Mammary epithelial cell (primary cell): ENCODE measurements at places on chromosomes 12 and 14.
A peak's percentile ranks its signal among the peaks of the same experiment; 100 is the strongest.

DNA sequence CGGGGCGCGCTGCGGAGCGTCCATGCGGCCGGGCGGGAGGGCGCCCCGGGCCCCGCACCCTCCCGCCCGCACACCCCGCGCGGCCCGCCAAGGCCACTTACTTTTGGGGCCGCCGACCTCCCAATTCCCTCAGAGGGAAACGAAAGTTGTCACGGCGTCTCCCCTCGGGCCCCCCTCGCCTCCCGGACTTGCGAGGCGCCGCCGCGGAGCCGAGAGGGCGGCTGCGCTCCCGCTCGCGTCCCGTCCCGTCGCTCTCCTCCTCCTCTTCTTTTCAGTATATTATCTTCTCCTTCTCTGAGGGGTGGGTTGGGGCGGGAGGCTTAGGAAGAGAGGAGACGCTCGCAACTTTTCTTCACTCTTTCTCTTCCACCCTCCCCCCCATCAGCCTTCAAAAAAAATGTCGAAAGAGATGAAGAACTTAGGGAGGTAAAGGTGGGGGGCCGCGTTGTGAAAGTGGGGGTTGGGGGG is 613 bp downstream of the DUSP16 start:
- no peak for DNase-seq

DNA sequence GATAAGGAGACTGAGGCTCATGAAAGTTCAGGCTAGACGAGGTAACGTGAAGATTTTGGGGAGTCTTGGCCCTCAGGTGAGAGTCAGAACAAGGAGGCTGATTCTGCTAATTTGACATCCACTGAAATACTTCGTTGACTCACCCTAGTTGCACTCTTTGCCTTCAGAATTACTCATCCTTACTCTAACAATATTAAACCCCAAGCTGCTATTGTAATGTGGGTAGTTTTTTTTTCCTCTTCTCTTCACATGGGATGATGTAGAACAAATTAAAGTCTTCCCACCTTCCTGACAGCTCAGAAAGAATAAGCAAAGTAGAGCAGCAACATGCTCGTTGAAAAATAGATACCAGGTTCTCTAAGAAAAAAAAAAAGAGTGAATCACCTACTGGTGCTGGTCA is 22.0 kb upstream of the SRRM4 start:
- DNase-seq, result no peak

GRCh38 chr14:76514213-76514998 is 138.5 kb downstream of the ESRRB start:
- DNase-seq, result peak; percentile 46

GRCh38 chr12:94507455-94507854 is 47.8 kb upstream of the CEP83 start:
- no peak for DNase-seq

DNA sequence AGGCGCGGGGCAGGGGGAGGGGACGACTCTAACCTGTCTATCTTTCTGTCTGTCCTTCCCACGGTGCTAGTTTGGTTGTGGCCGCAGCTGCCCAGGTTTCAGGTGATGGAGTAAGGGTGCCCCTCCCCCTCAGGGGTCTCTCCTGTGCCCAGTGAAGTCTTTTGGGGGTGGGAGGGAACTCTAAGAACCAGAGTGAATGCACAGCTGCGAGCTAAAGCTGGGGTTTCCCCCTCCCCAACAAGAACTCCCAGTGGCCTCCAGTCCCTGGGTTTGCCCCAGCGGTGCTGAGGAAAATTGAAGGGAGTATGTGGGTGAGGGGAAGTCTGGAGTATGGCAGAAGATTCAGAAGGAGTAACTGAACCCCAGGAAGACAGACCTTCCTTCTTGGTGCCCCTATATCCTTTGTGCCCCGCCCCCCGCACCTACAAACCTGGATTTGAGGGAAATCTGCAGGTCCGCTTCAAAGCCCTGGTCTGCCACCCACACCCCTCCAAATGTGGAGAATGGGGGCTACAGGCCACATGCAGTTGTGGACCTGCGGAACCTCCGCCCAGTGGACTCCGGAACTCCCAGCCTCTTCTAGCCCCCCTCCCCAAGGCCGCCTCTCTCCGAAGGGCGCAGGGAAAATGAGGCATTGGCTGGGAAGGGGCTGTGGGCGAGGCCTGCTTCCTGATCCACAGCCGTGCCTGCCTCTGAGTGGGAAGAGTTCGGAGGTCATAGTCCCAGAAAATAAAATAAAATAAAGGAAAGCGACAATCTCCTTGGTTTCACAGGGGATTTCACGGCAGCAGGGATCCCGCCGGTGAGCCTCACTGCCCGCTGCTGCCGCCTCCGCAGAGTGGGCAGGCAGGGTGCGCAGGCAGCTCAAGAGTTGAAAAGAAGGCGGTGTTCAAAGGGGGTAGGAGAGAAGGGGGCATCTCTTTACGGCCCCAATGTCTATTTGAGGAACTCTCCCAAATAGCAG is 3.4 kb upstream of the HOXC9 start:
- DNase-seq, result no peak

DNA sequence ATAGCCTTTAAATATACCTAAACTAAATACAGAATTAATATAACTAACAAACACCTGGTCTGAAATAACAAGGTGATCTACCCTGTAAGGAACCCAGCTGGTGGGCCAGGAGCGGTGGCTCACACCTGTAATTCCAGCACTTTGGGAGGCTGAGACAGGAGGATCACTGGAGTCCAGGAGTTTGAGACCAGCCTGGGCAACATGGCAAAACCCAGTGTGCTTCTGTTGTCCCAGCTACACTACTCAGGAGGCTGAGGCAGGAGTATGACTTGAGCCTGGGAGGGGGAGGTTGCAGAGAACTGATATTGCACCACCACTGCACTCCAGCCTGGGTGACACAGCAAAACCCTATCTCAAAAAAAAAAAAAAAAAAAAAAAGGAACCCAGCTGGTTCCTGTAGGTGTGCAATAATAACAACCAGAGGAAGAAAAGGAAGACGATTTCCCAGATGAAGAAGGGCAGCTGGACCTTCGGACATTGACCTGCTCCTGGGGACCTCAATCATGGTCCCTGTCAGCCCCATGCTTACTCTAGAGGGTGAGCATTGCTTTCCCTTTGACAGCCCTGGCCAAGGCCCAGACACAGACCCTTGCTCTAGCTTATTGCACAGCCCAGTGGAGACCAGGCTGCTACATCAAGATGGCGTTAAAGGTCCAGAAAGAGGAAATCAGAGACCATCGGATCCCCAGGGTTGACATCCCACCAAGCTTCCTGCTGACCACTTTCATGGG is 5.4 kb downstream of the FOS start:
- peak; percentile 32 for DNase-seq

GRCh38 chr12:48854488-48854887 is 2.5 kb upstream of the DDX23 start:
- DNase-seq, result no peak

- no peak for DNase-seq
Observed at GRCh38 chr12:9731393-9731792, 1.5 kb downstream of the CLECL1 start.

DNA sequence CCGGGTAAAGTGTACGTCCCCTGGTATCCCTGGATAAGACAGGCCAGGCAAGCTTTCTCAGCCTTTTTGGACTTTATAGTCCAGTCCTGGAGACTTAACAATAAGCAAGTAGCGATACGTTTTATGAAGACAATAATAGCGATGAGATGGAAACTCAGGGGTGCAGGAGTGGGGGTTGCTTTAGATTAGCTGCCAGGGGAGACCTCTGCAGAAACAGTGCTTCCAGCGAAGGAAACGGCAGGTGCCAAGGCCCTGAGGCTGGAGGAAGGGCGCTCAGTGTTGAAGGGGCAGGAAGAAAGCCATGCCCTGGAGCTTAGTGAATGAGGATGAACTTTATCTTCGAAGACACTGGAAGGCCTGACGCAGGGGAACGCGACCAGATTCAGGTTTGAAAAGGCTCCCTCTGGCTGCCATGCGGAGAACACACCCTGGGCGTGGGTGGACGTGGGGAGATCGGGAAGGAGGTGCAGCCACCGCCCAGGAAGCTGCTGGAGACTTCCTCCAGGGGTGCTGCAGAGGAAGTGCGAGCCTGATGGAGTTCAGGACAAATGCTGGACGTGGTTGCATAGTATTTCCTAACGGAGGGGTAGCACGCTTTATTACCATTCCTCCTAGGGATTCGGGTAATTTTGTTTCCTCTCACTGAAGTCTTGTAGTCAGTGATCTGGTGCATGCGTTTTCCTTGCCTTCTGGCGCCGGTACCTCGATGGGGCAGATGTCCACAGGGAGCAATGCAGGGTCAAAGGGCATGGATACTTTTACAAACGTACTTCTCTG is 26.1 kb upstream of the UBC start:
- DNase-seq, result peak; percentile 88

DNA sequence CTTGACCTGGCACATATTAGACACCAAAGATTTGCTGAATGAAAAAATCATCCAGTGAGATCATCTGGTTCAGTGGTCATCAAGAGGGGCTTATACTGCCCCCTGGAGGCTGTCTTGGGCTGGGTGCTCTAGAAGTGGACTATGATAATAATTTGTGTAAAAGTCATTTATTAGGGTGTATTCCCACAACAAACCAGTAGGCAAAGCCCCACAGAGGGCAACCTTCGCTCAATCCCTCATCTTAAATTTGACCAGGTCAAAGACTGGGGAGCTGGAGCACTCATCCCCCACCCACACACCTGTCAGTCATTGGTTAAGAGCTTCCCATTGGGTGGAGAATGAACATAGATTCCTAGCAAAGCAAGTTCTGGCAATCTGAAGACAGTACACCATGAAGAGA is 20.0 kb upstream of the FICD start:
- DNase-seq, result peak; percentile 22

DNA sequence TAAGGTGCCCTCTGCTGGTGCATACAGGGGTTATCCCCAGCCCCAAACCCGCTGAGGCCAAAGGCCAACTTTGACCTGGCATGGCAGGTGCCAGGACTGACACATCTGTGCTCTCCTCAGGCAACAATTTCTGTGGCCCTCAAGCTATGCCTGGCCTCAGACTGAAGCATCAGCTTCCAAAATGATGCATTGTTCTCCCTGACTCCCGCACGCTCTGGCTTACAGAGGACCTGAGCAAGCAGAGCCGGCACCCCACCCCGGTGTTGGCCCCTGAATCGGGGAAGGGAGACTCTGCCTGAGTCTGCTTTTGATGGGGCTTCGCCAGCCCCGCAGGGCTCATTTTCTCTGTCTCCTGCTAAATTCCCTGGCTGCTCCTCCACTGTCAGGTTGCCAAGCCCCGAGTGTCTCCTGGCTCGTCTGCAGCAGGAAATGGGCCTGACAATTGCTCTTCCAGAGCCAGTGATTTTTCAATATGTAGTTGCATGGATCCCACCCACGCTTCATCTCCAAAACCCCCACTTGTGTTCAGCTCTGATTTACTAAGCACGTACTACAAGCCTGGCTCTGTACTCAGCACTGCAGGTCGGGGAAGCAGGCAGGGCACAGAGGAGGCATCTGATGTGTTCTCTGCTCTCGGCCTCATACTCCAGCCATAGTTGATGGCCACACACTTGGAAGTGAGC is 126.1 kb downstream of the SLC38A6 start:
- no peak for DNase-seq

- no peak for DNase-seq
Observed at GRCh38 chr12:46934374-46935111, 108.7 kb upstream of the SLC38A4 start.

DNA sequence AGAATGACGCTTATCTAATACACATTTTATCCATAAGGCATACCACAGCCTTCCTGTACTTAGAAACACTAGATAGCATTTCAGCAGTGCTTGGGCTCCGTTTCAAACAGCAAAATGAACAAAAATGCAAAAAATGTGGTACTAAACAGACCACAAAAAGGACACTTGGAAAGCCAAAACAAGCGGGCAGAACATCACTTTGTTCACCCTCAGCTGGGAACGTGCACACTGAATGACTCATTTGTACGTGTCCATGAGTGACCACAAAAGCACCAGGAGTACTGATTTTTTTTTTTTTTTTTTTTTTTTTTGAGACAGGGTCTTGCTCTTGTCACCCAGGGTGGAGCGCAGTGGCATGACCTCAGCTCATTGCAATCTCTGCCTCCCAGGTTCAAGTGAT is 8.9 kb upstream of the FOXN3 start:
- DNase-seq, result peak; percentile 82

DNA sequence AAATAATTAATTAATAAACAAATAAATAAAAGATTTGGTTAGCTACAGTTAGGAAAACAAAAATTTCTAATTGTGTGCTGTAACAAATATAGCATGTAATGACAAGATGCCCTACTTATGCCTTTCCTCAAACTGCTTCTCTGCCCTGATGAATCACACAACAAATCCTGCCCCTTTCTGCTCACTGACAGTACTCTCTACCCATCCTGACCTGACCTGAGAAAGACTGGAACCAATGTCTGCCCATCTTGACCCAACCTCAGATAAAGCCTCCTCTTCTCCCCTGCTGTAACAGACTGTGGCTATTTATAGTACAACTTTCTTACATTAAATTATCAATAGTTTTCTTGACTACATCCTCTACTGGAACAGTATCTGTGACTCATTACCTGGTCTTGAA is 43.7 kb downstream of the PPP1R13B start:
- peak; percentile 78 for DNase-seq

DNA sequence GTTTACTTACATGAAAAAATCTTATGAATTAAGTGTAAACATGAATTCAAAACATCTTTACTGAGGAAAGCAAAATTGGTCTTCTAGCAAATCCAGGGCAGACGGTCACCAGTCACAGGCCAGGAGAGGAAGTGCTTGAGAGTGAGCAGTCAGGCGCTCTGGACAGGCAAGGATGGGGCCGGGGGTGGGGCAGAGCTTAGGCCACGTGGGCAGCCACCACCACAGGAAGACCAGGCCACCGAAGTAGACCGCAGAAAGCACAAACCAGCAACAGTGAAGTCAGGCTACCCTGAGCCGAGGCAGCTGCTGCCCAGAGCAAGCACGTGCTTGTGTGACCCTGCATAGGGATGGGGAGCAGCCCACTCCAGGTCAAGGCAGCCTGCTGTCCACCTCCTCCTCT is 33.5 kb downstream of the SLC6A12 start:
- no peak for DNase-seq

DNA sequence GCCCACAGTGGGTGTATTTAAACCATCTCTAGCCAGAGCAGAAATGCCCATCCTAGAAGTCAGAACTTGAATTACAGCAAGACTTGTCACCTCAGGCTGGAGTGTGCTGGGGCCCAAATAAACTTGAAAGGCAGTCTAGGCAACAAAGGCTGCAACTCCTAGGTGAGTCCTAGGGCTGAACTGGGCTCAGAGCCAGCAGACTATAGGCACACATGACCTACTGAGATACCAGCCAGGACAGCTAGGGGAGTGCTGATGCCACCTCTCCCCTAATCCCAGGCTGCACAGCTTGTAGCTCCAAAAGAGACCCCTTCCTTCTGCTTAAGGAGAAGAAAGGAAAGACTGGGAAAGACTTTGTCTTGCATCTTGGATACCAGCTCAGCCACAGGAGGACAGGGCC is 106.0 kb downstream of the TXNDC16 start:
- peak; percentile 6 for DNase-seq

GRCh38 chr12:66707002-66707697 is 28.3 kb upstream of the GRIP1 start:
- no peak for DNase-seq

- DNase-seq, result no peak
Observed at GRCh38 chr12:116295327-116296263, 18.1 kb upstream of the MED13L start.
